ENCODE measurements at places on chromosomes 5 and 9. TPM values are rescaled to one million over a fixed set of nuclear protein-coding genes. Genes with fewer than 3 reads are reported as not detected.
A peak's percentile ranks its signal among the peaks of the same experiment; 100 is the strongest.

DNA sequence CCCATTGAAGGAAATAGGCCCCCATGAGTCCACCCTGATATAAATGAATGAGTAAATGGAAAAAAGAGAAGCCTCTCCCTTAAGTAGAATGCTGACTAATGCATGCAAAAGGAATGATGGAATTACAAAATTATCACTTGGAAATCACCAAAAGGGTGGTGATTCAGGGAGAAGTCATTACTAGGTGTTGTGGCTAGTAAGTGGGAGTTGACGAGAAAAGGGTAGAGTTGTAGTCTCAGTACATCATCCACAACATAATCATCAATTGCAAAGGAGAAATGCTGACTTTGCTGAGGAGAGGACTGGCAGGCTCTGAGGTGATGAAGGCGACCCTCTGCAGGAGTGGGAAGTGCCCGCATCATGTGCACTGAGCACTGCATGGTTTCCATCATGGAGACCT lies 201.5 kb upstream of the S1PR3 start:
- H3K27ac ChIP-seq, result no peak overlapping the region
- no peaks in the 10 kb centered on the region for H3K36me3 ChIP-seq
- no peak for DNase-seq
- no peaks in the 10 kb centered on the region for H3K27me3 ChIP-seq
- H3K4me1 ChIP-seq, result no peaks in the 10 kb centered on the region

- no peak overlapping the region for H3K27ac ChIP-seq
- H3K27me3 ChIP-seq, result no peaks in the 10 kb centered on the region
- no peaks in the 10 kb centered on the region for H3K4me1 ChIP-seq
- no peaks in the 10 kb centered on the region for H3K36me3 ChIP-seq
These were observed 345.2 kb downstream of the GLIS3 start for GRCh38 chr9:3954331-3955304.

DNA sequence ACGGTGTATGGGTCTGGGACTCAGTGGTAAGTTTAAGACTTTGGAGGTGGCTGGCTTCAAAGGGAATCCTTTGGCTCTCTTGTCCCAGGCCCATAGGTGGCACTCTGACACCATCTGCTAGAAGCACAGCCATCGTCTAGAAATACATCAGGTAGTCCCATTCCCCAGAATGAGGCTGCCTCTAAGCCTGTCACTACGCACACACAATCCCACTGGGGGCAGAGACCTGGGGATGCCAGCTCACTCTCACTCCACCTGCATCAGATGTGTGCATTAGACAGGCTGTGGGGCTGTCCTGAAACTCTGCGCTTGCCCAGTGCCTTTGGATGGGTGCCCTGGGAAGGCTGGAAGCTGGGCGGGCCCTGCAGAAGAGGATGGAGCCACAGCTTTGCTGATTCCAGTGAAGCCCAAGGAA lies 127.5 kb upstream of the PANK3 start:
- no peaks in the 10 kb centered on the region for H3K36me3 ChIP-seq
- no peaks in the 10 kb centered on the region for H3K4me1 ChIP-seq
- no peaks in the 10 kb centered on the region for H3K27me3 ChIP-seq
- no peak overlapping the region for H3K27ac ChIP-seq

DNA sequence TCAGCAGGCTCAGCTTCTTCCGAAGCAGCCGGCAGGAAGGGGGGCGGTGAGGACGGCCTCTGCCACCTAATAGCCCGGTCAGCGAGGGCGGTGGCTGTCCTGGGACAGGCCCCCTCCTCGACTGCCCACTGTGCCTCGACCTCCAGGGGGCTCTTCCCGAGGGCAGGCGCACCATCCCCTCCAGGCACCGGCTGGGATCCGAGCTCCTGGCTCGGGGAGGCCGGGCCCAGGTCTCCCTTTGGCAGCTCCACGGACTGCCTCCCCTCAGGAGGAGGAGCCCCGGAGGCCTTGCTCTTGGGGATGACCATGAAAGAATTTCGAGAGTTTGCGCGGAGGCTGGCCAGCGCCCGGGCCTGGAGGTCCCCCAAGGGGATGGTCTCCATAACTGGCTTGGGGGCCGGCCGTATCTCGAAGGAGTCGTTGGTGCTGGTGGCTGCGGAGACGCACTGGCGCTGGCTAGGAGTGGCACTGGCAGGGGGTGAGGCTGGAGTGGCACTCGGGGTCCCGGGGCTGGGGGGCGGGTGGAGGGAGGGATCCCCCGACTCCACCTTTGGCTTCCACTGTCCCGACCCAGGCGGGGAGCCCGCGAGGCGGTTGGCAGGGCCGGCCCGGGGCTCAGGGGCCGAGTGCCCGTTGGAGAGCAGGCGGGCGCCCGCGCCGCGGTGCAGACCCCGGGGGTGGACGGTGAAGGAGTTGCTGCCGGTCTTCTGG lies 975 bp downstream of the TPRN start:
- no peak for DNase-seq
- H3K4me3 ChIP-seq, result peak overlapping the region; percentile 45
- H3K36me3 ChIP-seq, result no peaks in the 10 kb centered on the region
- peak overlapping the region; percentile 12 for H3K27ac ChIP-seq
- H3K27me3 ChIP-seq, result no peaks in the 10 kb centered on the region

- no peaks in the 10 kb centered on the region for H3K36me3 ChIP-seq
- no peaks in the 10 kb centered on the region for H3K27me3 ChIP-seq
- no peak overlapping the region for H3K27ac ChIP-seq
- H3K4me3 ChIP-seq, result no peak overlapping the region
- DNase-seq, result no peak
These were observed 125.9 kb upstream of the SARDH start for GRCh38 chr9:133864011-133864410.

GRCh38 chr9:121289772-121290370 lies 21.9 kb downstream of the GSN start:
- peaks cover 57% of the 10 kb centered on the region for H3K4me1 ChIP-seq
- peak overlapping the region; percentile 99 for H3K27ac ChIP-seq
- no peaks in the 10 kb centered on the region for H3K36me3 ChIP-seq

GRCh38 chr9:37284636-37285035 lies 137.9 kb upstream of the GRHPR start:
- DNase-seq, result no peak
- no peaks in the 10 kb centered on the region for H3K36me3 ChIP-seq
- H3K27me3 ChIP-seq, result no peaks in the 10 kb centered on the region
- H3K4me3 ChIP-seq, result no peak overlapping the region
- H3K4me1 ChIP-seq, result peaks cover 18% of the 10 kb centered on the region
- H3K27ac ChIP-seq, result peak overlapping the region; percentile 5

- H3K4me1 ChIP-seq, result no peaks in the 10 kb centered on the region
- no peaks in the 10 kb centered on the region for H3K36me3 ChIP-seq
- no peak overlapping the region for H3K27ac ChIP-seq
- H3K4me3 ChIP-seq, result no peak overlapping the region
- no peaks in the 10 kb centered on the region for H3K27me3 ChIP-seq
These were observed 79.8 kb downstream of the MROH2B start for GRCh38 chr5:40991168-40991980.

GRCh38 chr5:8650186-8650585 lies 781.2 kb downstream of the MTRR start:
- DNase-seq, result no peak
- H3K4me3 ChIP-seq, result no peak overlapping the region
- H3K4me1 ChIP-seq, result no peaks in the 10 kb centered on the region
- no peaks in the 10 kb centered on the region for H3K27me3 ChIP-seq
- H3K27ac ChIP-seq, result no peak overlapping the region

GRCh38 chr9:22079873-22080341 lies 70.8 kb upstream of the CDKN2B start:
- H3K36me3 ChIP-seq, result no peaks in the 10 kb centered on the region
- no peaks in the 10 kb centered on the region for H3K27me3 ChIP-seq
- DNase-seq, result no peak
- H3K4me1 ChIP-seq, result no peaks in the 10 kb centered on the region
- H3K4me3 ChIP-seq, result no peak overlapping the region

DNA sequence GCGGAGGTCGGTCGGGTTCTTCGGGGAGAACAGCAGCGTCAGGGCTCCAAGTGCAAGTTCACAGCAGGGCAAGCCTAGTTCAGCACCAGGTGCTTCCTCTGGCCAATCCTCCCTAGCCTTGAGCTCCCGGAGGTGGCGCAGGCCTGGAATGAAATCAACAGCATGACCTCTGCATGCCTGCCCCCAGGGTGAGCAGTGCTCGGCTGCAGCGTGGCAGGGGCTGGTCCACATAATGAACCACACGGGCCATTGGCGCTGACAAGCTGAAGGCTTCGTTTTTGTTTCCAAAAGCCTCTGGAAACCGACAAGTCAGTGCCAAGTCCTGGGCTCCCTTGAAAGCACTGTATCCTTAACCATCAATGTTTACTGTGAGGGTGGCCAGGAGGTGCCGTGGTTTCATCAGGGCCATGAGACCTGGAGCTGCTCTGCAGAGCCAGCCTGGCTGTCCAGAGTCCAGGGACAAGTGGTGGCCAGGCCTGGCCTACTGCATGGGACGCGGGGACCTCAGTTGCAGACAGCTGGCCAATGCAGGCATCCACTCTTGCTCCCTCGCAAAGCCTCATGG lies 2.1 kb upstream of the INPP5E start:
- DNase-seq, result no peak
- no peak overlapping the region for H3K27ac ChIP-seq
- H3K27me3 ChIP-seq, result no peaks in the 10 kb centered on the region

DNA sequence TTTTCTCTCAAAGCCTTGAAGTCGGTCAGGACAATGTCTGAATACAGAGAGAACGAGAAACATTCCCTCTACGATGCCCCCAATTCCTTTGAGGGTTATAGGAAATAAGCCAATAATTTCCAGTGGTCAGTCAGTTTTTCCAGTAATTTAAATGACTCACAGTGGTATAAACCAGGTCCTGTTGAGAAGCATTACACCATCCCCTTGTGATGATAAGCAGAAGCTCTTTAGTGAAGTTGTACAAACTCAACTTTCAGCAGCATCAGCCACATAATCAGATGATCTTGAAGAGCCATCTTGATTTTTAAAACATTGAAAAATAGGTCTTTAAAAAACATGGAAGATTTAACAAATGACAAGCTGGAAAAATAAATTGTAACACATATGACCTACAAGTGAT lies 173.9 kb upstream of the ZNF462 start:
- H3K27ac ChIP-seq, result no peak overlapping the region
- no peaks in the 10 kb centered on the region for H3K4me1 ChIP-seq
- no peak for DNase-seq

GRCh38 chr5:87103616-87104287 lies 163.9 kb upstream of the RASA1 start:
- H3K27ac ChIP-seq, result no peak overlapping the region
- H3K4me3 ChIP-seq, result no peak overlapping the region
- no peak for DNase-seq
- no peaks in the 10 kb centered on the region for H3K4me1 ChIP-seq
- 0 out of 2 replicates have a peak, but pooled peaks cover 2% of the 10 kb centered on the region for H3K27me3 ChIP-seq

DNA sequence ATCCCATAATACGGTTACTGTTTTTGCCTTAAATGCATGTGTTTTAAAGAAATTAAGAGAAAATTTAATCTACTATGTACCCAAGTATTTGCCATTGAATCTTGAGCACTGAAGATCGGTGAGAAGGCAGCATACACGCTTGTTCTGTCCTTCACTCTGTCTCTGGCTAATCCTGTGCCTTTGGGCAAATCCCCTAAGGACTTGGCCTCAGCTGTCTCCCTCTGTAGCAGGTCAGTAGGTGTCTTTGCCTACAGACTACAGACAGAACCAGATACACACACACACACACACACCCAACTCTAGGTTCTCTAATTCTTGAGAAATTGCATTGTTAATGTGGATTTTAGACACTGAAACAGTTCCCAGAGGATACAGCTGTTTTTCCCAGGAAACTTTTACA lies 117.4 kb downstream of the WDR41 start:
- DNase-seq, result no peak
- no peaks in the 10 kb centered on the region for H3K36me3 ChIP-seq
- no peak overlapping the region for H3K27ac ChIP-seq
- H3K4me1 ChIP-seq, result no peaks in the 10 kb centered on the region

DNA sequence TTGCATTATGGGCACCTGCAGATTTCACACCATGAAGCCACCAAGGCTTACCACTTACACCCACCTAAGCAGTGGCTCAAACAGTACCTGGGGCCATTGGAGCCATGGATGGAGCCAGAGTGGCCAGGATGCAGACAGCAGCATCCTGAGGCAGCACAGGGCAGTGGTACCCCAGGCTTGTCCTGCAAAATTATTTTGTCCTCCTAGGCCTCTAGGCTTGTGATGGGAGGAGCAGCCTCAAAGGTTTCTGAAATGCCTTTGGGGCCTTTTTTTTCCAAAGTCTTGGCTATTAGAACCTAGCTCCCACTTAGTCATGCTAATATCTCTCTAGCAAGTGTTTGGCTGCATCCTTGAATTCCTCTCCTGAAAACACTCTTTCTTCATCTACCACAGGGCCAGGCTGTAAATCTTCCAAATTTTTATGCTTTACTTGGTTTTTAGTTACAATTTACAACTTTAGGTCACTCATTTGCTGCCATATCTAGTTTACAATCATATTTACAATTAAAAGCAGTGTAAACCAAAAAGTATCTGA lies 15.7 kb downstream of the TMC1 start:
- peak overlapping the region; percentile 48 for H3K27ac ChIP-seq
- no peak for DNase-seq
- H3K4me3 ChIP-seq, result no peak overlapping the region

GRCh38 chr9:114375386-114376175 lies 12.2 kb downstream of the AKNA start:
- H3K27me3 ChIP-seq, result no peaks in the 10 kb centered on the region
- no peak overlapping the region for H3K4me3 ChIP-seq
- no peaks in the 10 kb centered on the region for H3K4me1 ChIP-seq
- no peaks in the 10 kb centered on the region for H3K36me3 ChIP-seq
- H3K27ac ChIP-seq, result no peak overlapping the region

DNA sequence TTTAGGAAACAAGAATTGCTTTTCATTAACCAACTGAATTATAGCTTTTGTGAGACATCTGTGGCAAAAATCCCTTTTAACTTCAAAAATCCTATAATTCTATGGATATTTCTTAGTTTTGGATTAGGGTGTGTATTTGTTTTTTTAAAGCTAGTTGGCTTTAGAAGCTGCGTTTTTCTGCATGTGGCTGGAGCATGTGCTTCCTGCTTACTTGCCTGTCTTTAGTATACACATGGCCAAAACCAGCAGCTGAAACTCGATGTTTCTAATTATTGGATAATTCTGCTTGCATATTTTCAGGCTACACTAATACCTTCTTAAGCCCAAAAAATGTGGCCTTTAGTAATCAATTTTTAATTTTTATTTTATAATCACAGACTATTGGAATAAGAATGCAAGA lies 8.9 kb downstream of the RECK start:
- no peak for DNase-seq
- no peak overlapping the region for H3K27ac ChIP-seq
- H3K4me3 ChIP-seq, result no peak overlapping the region
- no peaks in the 10 kb centered on the region for H3K27me3 ChIP-seq
- no peaks in the 10 kb centered on the region for H3K4me1 ChIP-seq

- H3K4me3 ChIP-seq, result no peak overlapping the region
- H3K36me3 ChIP-seq, result no peaks in the 10 kb centered on the region
- H3K27me3 ChIP-seq, result no peaks in the 10 kb centered on the region
- DNase-seq, result no peak
These were observed 31.2 kb upstream of the CRB2 start for GRCh38 chr9:123324767-123325183.

GRCh38 chr9:96618209-96619123 lies 1.2 kb downstream of the CDC14B start:
- H3K4me1 ChIP-seq, result peaks cover 21% of the 10 kb centered on the region
- DNase-seq, result no peak
- H3K36me3 ChIP-seq, result no peaks in the 10 kb centered on the region
- peak overlapping the region; percentile 65 for H3K27ac ChIP-seq
- H3K27me3 ChIP-seq, result no peaks in the 10 kb centered on the region

GABRA1 gene
- total RNA-seq, result not detected

HSPB3 gene
- not detected for total RNA-seq

ELOVL7 gene
- 2.9 TPM for total RNA-seq

ATP10B gene
- total RNA-seq, result not detected

DBH gene
- total RNA-seq, result not detected

AIF1L gene
- total RNA-seq, result 6.0 TPM

NTNG2 gene
- total RNA-seq, result 5.1 TPM

IRX1 gene
- not detected for total RNA-seq

CRHBP gene
- total RNA-seq, result 0.10 TPM
